Brain (organoid and tissue), 16 donors: ENCODE measurements at places on chromosomes 7 and 10.

DNA sequence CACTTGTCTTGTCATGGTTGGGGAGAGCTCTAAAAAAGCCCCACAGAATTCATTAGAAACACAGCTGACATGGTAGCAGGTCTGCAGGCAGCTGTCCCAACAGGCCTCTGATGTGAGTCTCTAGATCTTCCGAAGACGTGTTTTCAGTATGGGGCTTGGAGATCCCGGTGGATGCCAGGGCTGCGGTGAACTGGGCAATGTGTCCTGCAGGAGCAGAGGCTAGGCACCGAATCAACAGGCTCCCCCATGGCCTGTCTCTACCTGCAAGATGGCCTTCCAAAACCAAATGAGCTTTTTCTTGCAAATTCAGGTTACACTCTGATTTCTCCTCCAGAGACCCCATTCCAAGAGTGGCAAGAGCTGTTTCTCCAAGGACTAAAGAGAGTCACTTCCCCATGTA is 2.9 kb downstream of the CPXM2 start:
- no peak for DNase-seq

GRCh38 chr10:115861455-115861854 is 411.6 kb downstream of the GFRA1 start:
- DNase-seq: no peak

DNA sequence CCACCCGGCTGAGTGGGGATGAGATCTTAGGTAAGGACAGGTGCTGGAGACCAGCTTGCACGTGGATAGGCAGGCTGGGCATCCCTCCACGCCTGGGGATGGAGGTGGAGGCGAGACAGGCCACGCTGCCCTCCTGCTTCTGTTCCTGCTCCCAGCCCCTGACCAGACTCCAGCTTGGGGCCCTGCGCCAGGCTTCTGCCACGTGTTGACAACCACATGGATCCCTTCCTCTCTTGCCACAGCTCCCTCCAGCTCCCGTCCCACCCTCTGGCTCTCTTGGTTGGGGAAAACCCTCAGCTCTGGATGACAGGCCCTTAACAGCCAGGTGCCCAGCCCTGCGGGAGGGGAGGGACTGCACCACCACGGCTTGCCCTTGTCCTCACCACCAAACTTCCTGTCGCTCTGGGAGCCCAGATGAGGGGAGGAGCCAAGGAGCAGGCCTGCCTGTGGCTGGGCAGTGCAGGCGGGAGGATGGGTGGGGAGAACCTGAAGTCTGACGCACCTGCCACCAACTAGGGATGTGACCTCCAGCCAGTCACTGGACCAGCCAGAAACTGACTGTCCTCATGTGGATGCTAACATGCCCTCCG is 36.0 kb downstream of the KCNH2 start:
- DNase-seq: no peak

- DNase-seq: no peak
Observed at GRCh38 chr7:29970158-29970557, 19.4 kb downstream of the SCRN1 start.

DNA sequence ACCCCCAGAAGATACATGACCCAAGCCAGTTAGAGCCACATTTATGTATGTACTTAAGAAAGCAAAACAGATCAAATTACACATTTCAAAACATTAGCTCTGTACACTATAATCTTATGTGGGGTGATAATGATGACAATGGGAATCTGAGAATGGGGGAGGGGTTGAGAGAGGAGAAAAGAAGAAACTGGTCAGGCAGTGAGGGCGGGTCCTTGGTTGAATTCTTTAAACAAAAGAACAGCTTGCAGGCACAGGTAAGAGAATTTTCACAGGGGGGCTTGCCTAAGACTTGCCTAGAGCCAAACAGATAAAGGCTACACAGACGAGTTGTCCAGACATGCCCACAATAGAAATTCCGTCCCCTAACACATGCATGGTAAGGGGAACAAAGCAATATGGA is 76.8 kb upstream of the PTER start:
- DNase-seq: no peak

GRCh38 chr10:32204606-32205005 is 142.4 kb downstream of the EPC1 start:
- DNase-seq: no peak

DNA sequence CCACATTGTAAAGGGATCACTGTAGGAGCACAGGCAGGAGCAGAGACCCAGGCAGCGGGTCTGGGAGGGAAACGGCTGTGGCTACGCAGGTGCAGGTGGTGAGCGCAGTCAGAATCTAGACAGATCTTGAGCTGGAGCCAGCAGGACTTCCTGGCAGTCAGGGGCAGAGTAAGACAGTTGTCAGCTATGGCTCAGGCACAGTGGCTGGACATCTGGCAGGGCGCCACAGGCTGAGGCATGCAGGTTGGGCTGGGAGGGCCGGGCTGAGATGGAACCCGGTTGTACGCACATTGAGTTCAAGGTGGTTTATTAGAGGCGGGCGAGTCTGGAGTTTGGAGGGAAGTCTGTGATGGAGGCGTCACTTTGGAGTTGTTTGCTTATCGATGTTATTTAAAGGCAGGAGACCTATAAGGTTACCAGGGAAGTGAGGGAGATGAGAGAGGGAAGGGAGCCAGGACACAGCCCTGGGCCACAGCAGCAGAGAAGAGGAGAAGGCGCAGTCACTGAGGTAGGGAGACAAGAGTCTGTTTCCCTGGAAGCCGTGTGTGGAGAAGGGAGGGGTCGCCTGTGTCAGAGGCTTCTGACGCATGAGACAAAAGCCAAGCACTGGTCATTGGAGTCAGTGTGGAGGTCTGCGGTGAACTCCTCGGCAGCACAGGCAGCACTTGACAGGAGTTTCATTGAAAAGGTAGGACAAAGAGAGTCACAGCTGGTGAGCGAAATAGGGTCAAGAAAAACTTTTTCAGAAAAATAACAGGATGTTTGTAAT is 73.8 kb downstream of the LANCL2 start:
- no peak for DNase-seq

GRCh38 chr10:22657566-22658225 is 56.7 kb downstream of the PIP4K2A start:
- no peak for DNase-seq

GRCh38 chr10:70880077-70880534 is 8.3 kb downstream of the PCBD1 start:
- peak; percentile 87 for DNase-seq

DNA sequence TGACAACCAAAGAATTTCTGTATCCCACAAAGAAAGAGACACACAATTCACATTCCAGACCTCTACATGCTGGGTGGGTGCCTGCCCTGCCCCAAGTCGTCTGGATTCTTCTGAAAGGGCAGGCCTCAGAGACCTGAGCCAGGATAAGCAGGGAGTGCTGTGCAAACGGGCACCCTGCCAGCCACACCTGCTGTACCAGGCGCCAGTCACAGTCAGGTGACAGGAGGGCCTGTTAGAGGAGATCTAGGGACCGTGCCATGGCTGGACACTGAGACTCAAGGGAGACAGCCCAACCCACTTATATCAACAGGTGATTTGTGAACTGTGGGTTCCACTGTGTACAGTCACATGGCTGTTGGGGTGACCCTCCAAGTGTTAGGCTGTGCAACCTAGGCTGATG is 103.1 kb upstream of the AFAP1L2 start:
- DNase-seq: no peak

- no peak for DNase-seq
Observed at GRCh38 chr7:22920672-22921071, 93.3 kb downstream of the HYCC1 start.

DNA sequence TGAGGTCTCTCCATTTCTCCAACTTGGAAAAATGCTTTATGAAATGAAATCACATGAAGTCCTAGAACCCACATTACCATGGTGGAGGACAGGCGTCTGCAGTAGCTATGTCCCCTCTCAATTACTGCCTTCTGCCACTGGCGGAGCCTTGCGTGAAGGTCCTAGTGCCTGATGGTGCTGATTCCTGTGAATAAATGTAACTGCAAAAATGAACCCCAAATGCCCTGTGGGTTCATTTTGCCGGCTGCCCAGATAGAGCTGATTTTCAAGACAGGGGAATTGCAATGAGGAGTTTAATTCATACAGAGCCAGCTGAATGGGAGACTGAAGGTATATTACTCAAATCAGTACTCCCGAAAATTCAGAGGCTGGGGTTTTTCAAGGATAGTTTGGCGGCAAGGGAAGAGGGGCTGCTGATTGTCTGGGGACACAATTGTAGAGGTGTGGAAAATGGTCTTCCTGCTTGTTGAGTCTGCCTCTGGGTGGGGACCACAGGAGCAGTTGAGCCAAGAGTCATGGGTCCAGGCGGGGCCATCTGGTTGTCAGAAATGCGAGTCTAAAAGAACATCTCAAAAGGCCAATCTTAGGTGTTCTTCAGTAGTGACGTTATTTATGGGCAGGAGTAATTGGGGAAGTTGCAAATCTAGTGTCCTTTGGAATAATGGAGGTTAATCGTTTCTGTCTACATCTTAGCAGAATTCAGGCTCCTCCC is 13.5 kb downstream of the PRF1 start:
- DNase-seq: no peak

DNA sequence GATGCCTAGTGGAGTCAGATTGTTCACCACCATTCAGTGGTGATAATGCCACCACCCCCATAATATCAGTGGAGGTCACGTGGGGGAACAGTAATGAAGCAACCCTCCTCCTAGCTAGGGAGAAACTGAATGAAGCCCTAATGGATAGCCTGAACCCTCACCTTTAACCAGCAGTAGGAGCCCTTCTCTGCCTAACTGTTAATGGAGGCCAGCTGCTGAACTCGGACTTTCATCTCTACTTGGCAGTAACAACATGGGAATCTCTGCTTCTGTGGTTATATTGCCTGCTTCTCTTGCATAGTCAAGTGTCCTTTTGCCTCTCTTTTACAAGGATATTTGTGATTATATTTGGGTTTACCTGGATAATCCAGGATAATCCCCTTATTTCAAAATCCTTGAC is 1097.9 kb downstream of the REEP3 start:
- DNase-seq: no peak

- DNase-seq: no peak
Observed at GRCh38 chr10:94439275-94439861, 37.0 kb downstream of the TBC1D12 start.
